ENCODE measurements at places on chromosomes 4 and X.

- no peak for DNase-seq
These were observed 50.1 kb downstream of the ADD1 start for GRCh38 chr4:2893772-2894171.

- no peak for DNase-seq
These were observed 23.2 kb downstream of the ENPEP start for GRCh38 chr4:110499126-110499525.

GRCh38 chrX:148576396-148576795, 76.0 kb downstream of the AFF2 start:
- DNase-seq = no peak

- DNase-seq = no peak
These were observed 15.4 kb upstream of the TBC1D19 start for GRCh38 chr4:26568446-26568994.

- DNase-seq = no peak
These were observed 118.9 kb upstream of the MED14 start for GRCh38 chrX:40854242-40854641.

GRCh38 chrX:110173192-110174175, 144.4 kb downstream of the AMMECR1 start:
- no peak for DNase-seq

DNA sequence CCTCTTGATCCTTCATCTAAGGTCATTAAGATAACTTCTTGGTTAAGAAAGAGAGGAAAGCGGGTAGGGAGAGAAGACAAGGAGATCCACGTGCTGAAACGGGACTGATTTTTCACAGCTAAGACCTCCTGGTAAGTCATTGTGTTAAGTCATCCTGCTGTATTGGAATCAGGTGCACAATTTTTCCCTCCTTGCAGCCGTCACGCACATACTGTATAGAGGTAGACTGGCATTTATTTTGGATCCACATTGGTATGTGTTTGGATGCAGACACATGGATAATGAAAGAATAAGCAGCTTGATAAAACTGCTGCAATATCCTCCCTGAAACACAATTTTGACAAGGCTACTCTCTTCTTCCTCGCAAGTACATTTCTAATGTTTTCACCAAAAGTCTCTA, 60.1 kb upstream of the NAP1L5 start:
- DNase-seq = no peak

- no peak for DNase-seq
These were observed 72.7 kb upstream of the NALF2 start for GRCh38 chrX:69431420-69431819.

DNA sequence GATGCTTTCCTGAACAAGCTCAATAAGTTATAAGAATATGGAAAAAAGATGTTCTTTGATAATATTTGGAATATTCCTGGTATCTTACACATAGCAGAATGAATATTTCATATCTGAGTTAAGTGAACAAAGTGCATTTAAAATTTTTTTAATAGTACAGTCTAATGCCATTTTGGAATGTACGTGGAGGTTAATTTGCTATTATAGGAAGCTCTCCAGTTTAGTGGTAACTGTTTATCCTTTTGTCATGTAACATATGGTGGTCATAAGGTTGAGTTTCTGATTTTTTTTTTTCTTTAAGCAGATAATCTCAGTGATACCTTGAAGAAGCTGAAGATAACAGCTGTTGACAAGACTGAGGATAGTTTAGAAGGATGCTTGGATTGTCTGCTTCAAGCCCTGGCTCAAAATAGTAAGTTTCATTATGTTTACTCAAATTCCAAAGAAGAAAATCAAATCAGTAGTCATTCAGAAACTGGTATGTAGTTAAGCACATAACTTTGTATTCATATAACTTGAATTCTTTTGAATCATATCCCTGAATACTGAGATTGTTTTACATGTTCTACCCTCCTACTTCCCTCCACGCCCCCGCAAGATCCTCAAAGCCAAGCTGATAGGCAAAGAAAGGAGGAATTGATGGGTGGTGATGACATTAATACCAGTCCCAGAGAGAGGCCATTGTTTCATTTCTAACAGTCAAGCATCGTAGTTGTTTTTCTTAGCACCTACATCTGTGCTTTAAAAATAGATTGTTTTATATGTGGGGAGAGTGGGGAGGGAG, 32.1 kb downstream of the RAP1GDS1 start:
- no peak for DNase-seq

- DNase-seq = no peak
These were observed 184.7 kb upstream of the FRMPD4 start for GRCh38 chrX:11953615-11954014.

DNA sequence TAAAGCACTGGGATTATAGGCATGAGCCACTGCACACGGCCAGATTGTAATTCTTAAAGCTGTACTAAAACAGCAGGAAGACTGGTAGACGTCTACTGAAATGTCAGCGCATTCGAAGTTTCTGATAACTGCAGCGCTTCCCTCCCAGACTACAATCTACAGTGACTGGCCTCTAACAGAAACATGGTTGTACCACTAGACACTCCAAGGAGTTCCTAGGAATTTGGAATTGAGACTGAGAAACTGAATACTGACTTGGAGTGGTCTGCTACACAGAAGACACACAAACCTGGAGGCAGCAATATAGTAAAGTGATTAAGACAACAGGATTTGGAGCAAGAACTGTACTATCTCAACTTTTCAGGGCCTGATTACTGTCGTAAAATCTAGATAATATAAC, 937 bp downstream of the HELQ start:
- no peak for DNase-seq

DNA sequence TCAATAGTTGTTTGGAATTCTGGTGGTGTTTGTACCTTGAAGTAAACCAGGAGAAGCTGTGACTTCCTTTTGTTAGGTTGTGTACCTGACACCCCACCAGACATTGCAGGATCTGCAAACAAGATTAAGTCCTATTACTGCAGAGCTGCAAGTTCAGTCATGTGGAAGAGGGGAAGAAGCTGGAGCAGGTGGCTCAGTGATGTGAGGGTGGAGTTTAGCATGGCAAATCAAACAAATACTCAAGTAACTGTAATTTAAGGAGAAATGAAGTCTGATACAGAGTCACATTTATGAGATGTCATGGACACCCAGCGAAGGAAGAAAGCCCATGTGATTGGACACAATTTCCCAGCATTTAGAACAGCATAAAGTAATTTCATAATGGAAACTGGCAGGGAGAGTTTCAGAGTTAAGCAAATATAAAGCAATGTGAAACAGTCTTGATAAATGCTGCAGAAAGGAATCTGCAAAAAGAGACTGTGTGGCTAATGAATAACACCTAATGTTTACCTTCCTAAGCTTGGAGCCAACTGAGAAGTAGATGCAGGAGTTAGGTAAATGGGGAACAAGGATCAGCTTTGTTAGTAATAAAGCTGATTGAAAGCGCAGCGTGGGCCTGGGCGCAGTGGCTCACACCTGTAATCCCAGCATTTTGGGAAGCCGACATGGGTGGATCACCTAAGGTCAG, 249.1 kb downstream of the GBA3 start:
- DNase-seq = no peak

- no peak for DNase-seq
These were observed 65.0 kb upstream of the IL15 start for GRCh38 chr4:141571362-141571761.

DNA sequence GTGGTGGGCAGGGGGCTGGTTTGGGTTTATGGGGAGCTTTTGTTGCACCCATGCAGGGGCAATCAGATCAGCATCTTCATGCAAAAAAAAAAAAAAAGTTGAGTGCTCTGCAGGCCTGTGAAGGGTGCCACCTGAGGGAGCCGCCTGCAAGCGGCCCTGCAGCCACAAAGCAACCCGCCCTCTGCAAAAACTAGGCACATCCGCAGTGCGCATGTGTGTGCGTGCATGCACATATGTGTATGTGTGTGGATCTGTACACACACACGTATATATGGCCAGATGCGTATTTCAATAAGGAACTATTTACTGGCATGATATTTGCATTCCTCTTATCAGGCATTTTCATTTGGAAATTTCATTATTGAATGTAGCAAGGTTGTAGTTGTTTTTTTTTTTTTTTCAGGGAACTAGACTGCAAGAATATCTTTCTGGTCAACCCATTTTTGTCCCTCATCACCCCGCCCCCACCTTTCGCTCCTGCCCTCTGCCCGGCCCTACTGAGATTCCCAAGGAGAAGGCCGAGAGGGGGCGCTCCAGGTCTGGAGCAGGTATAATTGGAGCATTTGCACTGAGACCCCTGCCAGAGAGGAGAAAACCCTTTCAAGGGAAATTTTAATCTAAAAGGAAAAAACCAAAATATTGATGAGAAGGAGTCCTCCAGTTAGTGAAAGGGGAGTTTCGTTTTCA, 18.1 kb downstream of the CCNQ start:
- DNase-seq = no peak

DNA sequence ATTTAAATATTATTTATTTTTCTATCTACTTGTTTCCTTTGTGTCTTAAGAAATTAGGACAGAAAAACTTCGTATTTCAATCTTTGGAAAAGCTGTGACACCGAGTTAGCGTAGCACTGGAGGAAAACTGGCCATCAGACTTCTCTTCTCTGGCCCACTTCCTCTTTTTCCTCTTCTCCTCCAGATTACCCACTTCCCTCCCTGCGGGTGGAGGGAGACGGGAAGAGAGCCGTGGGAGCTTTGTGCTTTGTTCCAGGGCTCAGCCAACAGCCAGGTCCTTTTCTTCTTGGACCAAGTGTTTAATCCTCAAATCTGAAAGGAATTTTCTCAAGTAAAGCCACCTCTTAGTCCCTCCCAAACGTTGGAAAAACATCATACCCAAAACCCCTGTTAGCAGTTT, 29.7 kb downstream of the OFD1 start:
- DNase-seq = no peak

- DNase-seq = no peak
These were observed 102.6 kb downstream of the FHDC1 start for GRCh38 chr4:153038623-153039311.

GRCh38 chr4:58070726-58071125, 960.5 kb upstream of the IGFBP7 start:
- DNase-seq = no peak

GRCh38 chr4:123874063-123874462, 477.5 kb downstream of the SPRY1 start:
- DNase-seq = no peak

DNA sequence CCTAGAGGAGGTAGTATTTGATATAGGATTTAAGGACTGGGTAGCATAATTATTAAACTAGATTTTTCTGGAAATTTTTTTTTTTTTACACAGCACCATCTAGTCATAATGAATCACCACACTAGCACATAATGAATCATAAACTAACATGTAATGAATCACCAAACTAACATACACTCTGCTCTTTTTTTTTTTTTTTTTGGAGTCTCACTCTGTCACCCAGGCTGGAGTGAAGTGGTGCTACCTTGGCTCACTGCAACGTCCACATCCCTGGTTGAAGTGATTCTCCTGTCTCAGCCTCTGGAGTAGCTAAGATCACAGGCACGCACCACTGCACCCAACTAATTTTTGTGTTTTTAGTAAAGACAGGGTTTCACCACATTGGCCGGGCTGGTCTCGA, 92.5 kb downstream of the FAM13A start:
- no peak for DNase-seq

GRCh38 chr4:149645790-149646189, 169.9 kb downstream of the IQCM start:
- no peak for DNase-seq

DNA sequence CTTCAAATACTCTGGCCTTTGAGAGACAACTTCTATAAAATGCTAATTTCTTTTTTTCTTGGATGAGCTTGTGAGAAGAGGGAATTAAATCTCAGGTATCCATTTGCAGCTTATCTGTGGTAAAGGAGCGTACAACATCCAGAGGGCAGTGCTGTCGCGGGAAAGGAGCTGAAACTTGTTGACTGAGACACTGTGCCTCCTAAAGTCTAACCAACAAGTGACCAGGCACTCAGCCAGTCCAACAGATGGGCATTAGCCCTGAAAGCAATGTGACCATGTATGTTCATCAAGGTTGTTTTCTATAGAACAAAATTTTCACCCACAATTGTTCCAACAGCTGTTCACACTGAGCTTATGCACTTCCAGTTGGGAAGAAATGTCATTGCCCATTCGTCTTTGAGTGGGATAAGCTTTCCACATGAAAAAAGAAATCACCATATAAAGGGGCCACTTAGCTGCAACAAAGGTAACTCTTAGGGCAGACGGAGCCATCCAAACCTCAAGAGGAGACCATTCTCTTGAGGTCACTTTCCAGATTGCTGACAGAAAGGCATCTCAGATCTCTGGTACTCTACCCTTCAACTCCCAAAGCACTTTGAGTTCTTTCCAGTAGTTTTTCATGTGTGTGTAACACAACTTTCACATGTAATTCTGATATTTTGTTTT, 244.8 kb upstream of the NEIL3 start:
- no peak for DNase-seq

GRCh38 chr4:123505095-123506010, 108.8 kb downstream of the SPRY1 start:
- peak; percentile 45 for DNase-seq

GRCh38 chr4:173940146-173940545, 343.3 kb downstream of the FBXO8 start:
- DNase-seq = no peak

- no peak for DNase-seq
These were observed 519.2 kb downstream of the ARAP2 start for GRCh38 chr4:35725131-35725530.

- DNase-seq = no peak
These were observed 27.8 kb downstream of the ADGRA3 start for GRCh38 chr4:22488106-22488505.

DNA sequence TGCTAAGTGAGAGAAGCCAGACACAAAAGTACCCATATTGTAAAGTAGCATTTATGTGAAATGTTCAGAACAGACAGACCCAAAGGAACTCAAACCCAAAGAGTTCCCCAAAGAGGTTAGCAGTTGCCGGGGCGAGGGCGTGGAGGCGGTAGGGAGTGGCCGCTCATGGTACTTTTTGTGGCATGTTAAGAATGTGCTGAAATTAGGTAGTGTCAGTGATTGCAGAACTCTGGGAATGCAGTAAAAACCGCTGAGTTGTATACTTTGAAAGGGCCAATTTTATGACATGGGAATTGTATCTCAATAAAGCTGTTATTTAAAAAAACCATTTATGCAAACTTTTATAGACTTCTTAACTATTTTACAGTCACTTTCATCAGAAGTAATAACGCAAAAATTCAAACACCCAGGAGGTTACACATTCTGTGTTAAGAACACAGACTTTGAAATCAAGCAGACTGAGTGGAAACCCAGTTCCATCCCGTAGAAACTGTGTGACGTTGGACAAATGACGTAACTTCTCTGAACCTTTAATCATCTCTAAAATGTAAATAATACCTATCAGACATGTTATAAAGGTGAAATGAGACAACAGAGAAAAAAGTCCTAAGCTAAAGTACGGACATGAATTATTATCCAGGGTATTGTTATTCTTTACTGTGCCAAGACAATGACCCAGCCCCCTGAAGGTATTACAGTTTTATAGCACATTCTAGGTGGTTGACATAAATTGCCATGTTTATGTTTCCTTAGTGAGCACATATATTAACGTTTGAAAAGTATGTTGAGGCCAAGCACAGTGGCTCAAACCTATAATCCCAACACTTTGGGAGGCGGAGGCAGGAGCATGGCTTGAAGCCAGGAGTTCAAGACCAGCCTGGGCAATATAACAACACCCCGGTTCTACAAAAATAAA, 19.7 kb downstream of the ZFP42 start:
- DNase-seq = no peak

Data from B cell (primary cell).